ENCODE measurements at places on chromosomes 12 and 14.

GRCh38 chr14:104048758-104049507 lies 36.6 kb upstream of the ASPG start:
- DNase-seq: peak; percentile 5

GRCh38 chr12:58359084-58359483 lies 417.7 kb downstream of the ATP23 start:
- DNase-seq: peak; percentile 90

DNA sequence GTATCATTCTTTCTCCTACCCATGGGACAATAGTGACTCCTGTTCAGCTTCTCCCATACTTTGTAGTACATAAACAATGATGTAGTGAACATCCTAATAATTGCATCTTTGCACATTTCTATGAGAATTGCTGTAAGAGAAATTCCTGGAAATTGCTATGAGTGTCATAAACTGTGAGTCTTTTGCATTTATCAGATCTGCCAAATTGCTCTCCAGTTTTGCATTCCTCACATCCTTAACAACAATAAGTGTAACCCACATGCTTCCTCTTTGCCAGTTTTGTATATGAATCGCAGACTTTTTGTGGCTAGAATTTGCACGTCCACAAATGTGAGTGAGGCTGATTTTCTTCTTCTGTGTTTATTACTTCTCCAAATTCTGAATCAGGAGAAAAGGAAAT lies 124.0 kb upstream of the TBX5 start:
- peak; percentile 3 for DNase-seq

- DNase-seq: peak; percentile 46
These were observed 18.9 kb downstream of the RFC5 start for GRCh38 chr12:118035190-118036041.

- DNase-seq: no peak
These were observed 348.8 kb downstream of the KCNH5 start for GRCh38 chr14:62696331-62696924.

DNA sequence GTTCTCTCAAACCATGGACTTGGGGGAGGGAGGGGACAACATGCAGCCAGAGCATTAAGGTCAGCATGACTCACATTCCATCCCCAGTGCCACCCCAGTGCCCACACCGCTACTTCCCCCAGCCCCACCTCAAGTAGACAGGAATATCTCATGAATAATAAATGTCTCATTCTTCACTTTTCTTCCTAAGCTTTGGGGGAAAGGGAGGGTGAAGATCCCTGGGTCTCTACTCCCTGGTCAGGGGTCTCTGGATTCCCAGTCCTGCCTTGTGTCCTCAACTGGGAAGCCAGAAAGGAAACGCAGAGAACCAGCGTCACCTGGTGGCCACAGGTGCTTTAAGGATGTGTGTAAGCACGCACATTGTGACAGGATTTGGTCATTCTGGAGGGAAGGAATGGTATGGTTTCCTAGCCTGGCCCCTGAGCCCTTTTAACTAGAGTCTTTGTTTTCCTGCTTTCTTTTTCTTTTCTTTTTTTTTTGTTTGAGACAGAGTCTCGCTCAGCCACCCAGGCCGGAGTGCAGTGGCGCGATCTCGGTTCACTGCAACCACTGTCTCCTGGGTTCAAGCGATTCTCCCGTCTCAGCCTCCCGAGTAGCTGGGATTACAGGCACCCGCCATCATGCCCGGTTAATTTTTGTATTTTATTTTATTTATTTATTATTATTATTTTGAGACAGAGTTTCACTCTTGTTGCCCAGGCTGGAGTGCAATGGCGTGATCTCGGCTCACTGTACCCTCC lies 3.4 kb downstream of the GPR84 start:
- DNase-seq: peak; percentile 77

- no peak for DNase-seq
These were observed 48.4 kb downstream of the SMIM41 start for GRCh38 chr12:52127683-52128450.

DNA sequence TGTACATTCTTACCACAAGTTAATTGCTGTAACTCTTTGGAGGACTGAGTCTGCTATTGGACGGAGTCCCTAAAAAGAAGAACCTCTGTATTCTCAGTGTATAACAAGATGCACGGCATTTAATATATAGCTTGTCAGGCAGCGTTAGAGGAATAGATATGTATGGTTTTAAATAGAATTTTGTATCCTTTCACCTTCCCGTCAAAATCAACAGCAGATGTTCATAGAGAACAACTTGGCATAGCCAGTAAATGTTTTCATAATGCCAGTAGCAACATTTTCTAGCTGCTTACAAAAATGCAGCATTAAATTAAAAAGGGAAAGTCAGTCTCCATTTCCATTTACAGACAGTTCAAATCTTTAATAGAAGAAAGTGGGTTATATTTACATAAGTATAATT lies 6.8 kb downstream of the SCYL2 start:
- DNase-seq: no peak

GRCh38 chr12:102423462-102423861 lies 56.9 kb downstream of the IGF1 start:
- DNase-seq: no peak

- DNase-seq: no peak
These were observed 235 bp downstream of the RAB2B start for GRCh38 chr14:21476523-21476924.

GRCh38 chr14:50357124-50357523 lies 39.6 kb downstream of the CDKL1 start:
- DNase-seq: peak; percentile 53

DNA sequence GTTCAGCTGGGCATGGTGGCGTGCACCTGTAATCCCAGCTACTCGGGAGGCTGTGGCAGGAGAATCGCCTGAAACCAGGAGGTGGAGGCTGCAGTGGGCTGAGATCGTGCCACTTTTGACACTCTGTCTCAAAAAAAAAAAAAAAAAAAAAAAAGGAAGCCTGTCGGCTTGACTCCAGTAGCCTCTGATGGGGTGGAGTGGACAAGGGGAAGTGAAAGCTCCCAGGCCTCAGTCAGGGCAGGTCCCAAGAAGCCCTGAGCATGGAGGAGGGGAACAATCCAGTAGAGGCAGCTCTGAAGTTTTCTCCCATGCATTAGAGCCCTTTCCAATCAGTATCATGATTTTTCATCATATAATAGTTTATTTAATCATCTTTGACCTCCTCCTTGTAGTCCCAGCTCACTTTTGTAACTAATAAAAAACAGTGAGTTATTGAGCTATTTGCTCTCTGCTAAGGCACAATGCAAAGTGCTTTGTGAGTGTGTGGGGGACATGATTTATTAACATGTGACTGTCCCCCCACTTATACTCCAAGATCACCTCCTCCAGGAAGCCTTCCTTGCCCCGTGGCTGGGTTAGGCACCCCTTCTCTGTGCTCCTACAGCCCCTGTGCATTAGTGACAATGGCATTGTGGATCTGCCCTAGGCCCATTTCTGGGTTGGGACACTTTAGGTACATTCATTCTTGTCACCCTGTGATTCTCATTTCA lies 4.7 kb upstream of the SSH1 start:
- no peak for DNase-seq

DNA sequence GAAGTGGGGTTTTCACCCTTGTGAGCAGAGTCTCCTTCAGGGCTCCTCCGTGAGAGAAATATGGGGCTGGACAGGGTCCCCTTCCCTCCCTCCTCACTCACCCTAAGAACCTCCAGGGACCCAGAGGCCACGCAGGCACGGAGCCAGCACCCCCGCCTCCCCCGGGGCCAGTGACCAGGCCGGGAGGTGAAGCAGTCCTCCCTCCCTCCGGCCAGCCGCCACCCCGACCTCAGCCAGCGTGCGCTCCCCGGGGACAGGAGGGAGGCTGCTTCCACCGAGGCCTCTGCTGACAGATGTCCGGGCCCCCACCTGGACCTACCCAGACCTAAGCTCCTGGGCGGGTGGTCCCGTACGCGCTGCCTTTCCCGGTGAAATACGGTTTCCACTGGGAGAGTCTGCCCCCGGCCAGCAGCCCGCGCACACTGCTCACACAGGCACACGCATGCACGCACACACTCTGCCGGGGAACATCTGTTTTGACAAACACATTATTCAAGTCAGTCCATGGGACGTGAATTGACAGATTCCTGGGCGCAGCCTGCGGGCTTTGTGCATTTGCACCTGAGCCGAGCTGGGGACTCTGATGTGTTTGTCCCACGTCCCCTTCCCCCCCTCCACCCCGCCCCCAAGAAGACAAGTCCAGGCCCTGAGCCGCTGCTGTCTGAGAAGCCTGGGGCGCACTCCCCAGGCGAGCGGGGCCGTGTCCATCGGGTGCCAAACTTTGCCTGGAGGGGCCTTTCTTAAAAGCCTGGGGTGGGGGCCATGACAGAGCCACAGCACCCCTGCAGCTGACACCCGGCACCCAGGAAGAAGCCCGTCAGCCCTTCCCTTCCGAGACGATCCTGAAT lies 725 bp downstream of the RIMBP2 start:
- DNase-seq: peak; percentile 4

GRCh38 chr12:124756166-124756565 lies 107.5 kb downstream of the SCARB1 start:
- no peak for DNase-seq

GRCh38 chr14:53260286-53260685 lies 107.2 kb upstream of the DDHD1 start:
- no peak for DNase-seq

- DNase-seq: no peak
These were observed 51.2 kb downstream of the DRAM1 start for GRCh38 chr12:101928556-101928955.

GRCh38 chr12:61107118-61107517 lies 1153.1 kb upstream of the USP15 start:
- DNase-seq: no peak

GRCh38 chr12:94795520-94795919 lies 145.2 kb upstream of the TMCC3 start:
- peak; percentile 93 for DNase-seq

GRCh38 chr12:82651489-82651888 lies 35.2 kb upstream of the TMTC2 start:
- no peak for DNase-seq

GRCh38 chr12:32891956-32892355 lies 4.6 kb downstream of the PKP2 start:
- DNase-seq: no peak

- DNase-seq: no peak
These were observed 11.0 kb upstream of the AEBP2 start for GRCh38 chr12:19428246-19428645.

DNA sequence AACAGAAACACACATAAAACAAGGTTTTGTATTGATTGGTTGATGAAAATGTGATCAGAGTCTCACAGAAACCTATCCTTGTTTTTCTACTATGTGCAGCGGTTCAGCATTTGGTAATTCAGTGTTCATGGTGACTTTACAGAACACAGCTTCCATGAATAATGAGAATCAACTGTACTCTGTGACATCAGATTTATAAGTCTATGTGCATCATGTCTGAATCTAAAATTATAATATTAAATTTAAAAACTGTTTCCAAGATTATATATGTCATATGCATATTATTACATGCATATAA lies 104.3 kb downstream of the SLC16A7 start:
- DNase-seq: no peak

- no peak for DNase-seq
These were observed 46.3 kb upstream of the PTGDR start for GRCh38 chr14:52220924-52221811.

- peak; percentile 43 for DNase-seq
These were observed 2.9 kb downstream of the ACVRL1 start for GRCh38 chr12:51910168-51910567.

DNA sequence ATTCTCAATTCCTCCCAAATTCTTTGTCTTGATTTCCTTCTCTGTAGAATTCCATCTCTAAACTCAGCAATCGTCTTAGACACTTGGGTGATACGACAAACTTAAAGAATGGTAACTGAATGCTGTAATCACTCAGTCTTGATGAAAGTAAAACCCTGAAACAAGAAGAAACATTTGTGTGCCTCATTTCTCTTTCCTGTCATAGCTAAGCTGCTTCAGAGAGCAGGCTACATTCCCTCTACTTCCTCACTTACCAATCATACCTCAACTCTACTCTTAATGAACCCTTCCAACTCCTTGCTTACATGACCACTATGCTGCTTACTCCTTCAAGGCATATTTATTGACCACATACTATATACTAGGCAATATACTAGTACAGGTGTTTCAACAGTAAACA lies 8.3 kb downstream of the MAP4K5 start:
- DNase-seq: no peak

DNA sequence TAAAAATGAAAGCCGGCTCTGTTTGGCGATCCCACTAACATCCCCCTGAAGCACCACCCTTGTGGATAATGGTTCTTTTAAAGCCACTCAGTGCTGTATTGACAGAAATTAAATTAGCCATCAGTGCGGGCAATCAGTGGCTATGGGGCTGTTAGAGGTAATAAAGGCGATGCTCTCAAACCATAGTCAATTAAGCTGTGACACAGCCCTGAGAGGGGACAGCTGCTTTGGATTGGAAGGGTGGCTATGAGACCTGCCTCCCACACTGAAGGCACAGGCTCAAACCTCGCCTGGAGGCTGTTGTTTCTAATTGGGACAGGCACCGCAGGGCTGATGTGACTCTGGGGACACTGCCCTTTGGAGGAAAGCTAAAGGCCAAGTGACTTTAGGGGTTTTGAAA lies 562.2 kb downstream of the VRK1 start:
- no peak for DNase-seq

- DNase-seq: peak; percentile 100
These were observed at the start of gene KRT80 for GRCh38 chr12:52191841-52192791. KRT80 (minus strand) TSS chr12:52192014; CDS start chr12:52191902, 112 bp downstream.

GRCh38 chr14:21985081-21985480 lies 311.5 kb upstream of the OR4E1 start:
- DNase-seq: no peak

- DNase-seq: no peak
These were observed 27.3 kb downstream of the NTF3 start for GRCh38 chr12:5459051-5459782.

DNA sequence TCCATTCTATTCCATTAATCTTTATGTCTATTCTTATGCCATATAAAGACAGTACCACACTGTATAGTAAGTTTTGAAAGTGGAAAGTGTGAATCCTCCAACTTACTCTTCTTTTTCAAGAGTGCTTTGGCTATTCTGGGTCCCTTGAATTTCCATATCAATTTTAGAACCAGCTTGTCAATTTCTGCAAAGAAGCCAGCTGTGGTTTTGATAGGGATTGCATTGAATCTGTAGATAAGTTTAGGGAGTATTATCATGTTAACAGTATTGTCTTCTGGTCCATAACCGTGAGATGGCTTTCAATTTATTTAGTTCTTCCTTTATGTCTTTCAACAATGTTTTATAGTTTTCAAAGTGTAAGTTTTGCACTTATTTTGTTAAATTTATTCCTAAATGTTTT lies 34.2 kb upstream of the GCH1 start:
- DNase-seq: no peak

- no peak for DNase-seq
These were observed 209.6 kb upstream of the KRR1 start for GRCh38 chr12:75720812-75721641.

GRCh38 chr12:107519906-107520859 lies 165.4 kb upstream of the PWP1 start:
- DNase-seq: no peak

DNA sequence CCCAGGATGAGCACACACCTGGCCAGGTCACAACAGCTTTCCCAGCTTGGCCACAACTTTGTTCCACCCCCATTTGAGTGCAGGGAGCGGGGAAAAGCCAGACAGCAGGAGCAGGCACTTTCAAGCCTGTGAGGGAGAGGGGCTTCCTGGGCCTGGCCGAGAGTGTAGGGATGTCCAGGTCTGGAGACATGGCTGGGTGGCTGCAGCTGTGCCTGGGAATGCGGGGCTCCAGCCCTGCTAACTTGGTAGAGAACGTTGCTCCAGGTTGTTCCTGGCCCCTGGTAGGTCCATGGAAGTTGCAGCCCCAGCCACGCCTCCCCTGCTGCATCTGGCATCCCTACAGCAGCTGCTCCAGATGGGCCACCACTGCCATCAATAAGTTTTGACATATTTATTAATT lies 738.5 kb downstream of the SLC6A15 start:
- DNase-seq: no peak
